ENCODE measurements at places on chromosomes 7 and 10.

DNA sequence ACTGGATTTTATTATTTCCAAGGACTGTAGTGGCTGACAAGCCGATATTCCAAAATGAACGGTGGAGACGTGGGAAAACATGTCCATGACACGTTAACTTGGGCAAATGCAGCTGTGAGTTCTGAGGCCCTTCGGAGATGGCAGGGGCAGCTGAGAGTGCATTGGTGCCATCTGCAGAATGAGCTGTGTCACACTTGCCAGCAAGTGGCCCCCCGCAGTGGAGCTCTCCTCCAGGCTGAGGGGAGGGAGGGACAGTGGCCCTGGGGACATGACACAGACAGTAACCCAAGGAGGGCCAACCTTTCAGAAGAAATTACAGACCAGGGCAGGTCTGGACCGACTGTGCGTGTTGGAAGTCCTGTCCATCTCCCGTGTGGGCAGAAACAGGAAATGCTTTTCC is 139.4 kb downstream of the SVIL start:
- DNase-seq = no peak

GRCh38 chr7:49731836-49732235 is 41.6 kb upstream of the VWC2 start:
- DNase-seq = no peak

- DNase-seq = no peak
These were observed 27.8 kb downstream of the CDHR3 start for GRCh38 chr7:105990727-105991453.

DNA sequence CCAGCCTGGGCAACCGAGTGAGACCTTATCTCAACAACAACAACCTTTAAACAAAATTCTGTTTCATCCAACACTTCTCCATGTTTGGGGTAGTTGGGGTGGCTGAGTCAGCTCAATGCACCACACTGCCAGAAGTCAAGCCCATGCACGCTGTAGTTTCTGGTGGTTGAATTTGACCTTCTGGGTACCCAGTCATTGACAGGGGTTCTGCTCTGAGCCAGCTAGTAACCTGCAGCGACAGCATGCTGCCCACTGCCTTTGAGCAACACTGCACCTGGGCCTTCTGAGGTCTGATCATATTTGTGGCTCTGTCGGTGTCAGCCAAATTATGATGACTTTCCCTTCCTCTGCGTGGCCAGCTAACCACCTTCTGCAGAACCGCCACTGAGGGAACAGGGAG is 84.6 kb upstream of the ZNF438 start:
- no peak for DNase-seq

DNA sequence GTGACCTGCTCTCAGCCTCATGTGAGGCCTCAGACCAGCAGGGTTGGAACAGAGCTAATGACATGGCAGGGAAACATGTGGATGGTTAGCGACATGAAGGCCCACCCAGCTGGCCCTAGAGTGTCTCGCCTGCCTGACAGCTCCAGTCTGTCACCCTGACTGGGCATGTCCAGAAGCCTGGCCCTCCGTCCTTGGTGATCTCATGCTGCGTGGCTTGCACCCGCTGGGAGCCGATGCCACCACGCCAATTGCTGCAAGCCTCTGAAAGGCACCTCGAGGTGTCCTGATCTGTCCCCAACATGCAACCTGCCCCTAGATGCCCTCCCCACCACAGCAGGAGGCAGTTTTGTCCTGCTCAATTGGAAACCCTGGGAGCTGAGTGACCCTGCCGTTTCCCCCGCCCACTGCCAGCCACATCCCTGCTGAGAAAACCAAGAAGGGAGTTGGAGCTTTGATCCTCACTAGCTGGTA is 27.8 kb upstream of the RET start:
- no peak for DNase-seq

- DNase-seq = no peak
These were observed 13.6 kb upstream of the STAMBPL1 start for GRCh38 chr10:88866454-88866853.

GRCh38 chr10:116659049-116659670 is 38.4 kb downstream of the PNLIPRP2 start:
- DNase-seq = no peak

- no peak for DNase-seq
These were observed 20.2 kb upstream of the VOPP1 start for GRCh38 chr7:55592492-55592891.

DNA sequence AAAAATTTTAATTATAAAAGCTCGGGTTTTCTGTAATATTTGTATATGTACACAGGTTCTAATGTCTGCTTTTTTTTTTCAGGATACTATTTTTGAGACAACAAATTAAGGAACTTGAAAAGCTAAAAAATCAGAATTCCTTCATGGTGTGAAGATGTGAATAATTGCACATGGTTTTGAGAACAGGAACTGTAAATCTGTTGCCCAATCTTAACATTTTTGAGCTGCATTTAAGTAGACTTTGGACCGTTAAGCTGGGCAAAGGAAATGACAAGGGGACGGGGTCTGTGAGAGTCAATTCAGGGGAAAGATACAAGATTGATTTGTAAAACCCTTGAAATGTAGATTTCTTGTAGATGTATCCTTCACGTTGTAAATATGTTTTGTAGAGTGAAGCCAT is 57.9 kb upstream of the BAMBI start:
- no peak for DNase-seq

Measured in central memory CD4-positive, alpha-beta T cell (primary cell).